Foreskin fibroblast (primary cell): ENCODE measurements at places on chromosomes 2 and 18.

DNA sequence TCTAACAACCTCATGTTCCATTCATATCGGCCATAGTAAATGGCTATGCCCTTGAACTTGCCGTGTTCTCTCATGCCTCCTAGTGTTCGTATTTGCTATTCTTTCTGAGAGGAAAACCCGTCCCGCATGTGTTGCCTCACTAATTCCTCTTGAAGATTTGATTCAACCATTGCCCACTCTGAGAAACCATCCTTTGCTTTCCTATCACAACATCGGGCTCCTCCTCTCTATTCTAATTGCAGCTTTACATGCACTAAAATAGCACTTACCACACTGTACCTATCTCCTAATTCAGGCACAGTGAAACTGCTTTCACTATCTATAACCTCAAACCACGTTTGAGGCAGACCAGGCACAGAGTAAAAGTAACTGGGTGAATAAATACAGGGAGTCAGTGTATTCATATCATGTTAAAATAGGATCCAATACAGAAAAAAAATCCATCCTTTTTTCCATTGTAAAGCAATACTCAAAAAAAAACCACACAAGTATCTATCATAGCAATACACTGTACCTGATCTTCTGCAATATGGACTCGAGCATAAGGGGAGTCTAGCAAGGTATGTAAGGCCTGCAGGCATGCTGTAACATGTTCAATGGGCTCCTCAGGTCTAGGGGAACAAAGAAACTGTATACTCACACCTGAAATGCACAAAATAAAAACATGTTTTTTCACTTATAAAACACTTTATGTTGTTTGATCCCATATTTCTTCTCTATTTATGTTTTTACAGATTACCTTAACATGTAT is 39.0 kb upstream of the STRN start:
- peak; percentile 19 for DNase-seq

DNA sequence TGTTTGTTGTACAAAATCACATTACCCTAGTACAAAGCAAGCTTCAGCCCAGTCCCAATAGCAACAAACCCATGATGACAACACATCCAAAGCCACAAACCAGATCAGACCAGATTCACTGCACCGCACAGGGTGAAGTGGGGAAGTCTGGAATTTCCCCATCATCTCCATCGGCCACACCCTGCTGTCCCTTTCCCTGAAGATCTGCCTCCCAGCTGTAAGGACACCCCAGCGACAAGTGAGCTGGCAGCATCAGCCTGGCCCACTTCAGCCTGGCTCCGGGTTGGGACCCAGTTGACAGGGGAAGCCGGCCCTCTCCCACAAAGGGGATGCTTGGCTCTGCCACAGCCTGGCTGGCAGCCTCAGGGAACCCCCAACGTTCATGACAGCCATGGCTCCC is 207.6 kb downstream of the MGAT5 start:
- DNase-seq: no peak

DNA sequence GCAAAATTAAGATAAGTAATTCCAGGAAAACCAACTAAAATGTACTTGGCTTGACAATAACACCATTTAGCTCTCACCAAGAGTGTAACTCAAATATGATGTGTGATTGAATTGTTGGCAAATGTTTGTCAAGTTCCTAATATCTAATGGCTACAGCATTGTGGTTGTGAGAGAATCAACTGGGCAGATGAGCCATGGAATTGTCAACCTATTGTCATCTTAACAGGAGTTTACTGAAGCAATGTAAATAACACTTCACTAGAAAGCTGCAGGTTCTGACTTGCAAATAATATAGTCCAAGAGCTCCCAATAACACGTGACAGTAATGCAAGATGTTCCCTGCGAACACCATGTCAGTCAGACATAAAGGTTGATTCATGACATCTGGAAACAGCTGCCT is 495.2 kb upstream of the MEIS1 start:
- no peak for DNase-seq

DNA sequence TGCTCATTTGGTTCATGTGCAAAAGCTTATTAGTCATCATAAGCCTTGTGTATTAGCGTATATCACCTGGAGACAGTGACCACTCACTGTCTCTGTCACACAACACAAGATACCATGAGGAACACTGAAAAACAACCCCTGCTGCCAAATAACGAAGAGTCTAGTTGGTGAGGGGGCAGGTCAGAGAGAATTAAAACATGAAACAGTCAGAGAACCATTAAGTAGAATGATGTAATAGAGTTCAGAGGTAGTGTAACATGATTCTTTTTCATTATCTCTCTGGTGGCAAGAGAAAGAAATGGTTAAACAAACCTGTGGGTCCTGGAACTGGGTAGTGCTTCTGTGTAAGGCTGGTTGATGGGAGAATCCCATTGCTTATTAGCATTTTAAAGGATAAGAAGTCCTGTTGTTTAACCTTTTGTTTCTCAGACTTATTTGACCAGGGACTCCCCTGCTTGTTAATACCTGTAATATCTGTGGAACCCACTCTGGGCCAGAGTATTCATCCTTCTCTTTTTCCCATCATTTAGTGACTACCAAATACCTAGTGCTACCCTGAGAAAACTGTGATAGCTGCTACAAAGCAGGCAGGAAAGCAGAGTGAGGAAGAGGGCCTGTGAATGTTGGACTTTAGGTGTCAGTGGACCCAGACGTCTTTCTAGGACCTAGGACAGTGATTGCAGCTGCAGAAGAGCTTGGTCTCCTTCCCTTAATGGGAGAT is 38.0 kb downstream of the PTRHD1 start:
- DNase-seq: no peak

DNA sequence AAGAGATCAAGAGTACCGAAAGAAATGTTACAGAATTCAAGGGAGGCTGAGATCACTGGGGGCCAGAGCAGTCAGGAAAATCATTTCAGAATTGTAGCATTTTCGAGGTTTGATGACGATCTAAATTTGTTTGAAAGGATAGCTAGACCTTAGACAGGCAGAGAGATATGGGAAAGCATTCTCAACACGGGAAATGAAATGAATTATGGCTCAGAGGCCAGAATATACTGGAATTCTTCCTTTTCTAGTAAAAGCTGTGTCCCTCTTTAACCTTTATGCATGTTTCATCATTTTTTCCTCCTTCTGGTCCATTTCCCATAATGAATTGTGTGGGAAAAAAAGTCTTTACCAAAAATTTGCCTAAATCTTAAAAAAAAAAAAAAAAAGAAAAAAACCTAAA is 78.8 kb downstream of the NABP1 start:
- DNase-seq: no peak

DNA sequence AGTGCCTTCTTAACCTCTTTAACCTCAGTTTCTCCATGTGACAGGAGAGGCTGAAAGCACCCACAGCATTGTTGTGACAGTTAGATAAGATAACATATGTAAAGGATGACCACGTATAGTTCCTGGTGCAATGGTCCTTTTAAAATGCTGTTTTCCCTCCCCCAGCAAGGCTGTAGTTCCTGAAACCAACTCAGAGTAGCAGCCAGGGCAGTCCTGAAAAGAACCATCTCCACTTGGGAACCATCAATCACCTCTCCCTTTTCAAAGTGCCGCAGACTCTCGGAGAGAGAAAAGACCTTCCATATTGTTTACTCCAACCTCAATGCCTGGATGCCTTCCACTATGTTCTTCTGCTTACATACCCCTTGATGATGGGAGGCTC is 158.8 kb downstream of the DDX1 start:
- no peak for DNase-seq

- peak; percentile 13 for DNase-seq
Measured at GRCh38 chr2:207847807-207848544, 78.3 kb upstream of the FZD5 start.

DNA sequence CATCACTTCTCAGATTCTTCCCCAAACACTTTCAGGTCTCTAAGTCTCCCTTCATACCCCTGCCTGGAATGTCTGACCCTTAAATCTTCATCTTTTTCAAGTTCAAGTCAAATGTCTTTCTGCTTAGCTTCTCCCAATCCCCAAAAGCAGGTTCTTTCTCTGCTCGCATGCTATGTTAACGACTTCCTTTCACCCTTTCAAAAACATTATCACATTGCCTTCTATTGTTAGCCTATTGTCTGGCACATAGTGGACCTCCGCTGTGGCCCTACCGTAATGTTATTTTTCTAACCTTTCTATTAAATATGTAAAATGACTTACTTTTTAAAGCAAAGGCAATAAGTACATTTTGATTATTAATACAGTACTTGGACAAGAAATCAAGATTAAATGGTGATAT is 2.2 kb downstream of the CDKL4 start:
- DNase-seq: no peak

DNA sequence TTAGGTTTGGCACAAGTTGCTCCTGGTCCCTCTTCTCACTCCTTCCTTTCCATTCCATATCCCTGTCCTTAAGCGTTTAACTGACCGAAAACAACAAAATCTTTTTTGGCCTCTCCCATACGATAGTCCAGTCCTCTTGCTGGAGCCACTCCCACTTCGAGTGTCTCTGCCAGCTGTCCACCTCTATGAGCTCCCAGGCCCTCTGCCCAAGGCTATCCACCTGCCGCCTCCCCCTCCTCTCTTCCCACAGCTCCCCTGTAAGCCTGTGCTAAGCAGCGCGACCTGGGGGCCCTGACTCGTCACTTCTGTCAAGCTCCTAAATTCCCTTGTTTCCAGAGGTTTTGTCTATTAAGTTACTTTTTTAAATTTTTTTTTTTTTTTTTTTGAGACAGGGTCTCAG is 47.0 kb upstream of the FOSL2 start:
- DNase-seq: no peak

DNA sequence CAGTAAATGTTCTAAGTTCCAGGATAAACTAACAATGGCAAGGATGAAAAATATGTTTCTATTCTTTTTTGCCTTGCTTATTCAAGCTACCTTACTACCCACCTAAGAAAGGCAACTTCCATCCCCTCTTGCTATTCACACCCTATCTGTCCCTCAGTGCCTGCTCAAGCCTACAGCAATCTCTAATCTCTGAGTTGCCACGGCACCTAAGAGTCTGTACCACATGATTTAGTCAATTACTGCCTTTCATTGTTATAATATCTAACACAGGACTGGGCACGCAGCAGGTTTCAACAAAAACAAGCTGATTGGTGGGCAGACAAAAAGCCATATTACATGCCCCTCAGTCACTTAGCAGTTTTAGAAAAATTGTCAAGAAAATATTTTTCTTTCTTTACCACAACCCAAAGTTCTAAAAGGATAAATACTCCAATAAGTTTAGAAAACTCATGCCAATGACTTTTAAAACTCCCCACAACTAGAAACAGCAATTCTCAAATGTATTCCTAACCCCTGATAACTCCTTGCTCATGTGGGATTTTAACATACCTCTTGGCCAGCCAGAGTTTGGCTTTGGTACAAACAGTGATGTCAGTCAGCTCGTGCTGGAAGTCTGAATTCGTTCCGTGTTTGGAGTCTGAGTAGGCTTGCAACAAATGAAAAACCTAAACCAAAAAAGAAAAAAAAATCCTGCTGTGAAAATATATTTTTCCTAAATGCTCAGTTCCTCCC is 117.3 kb upstream of the ZFP36L2 start:
- DNase-seq: peak; percentile 95

DNA sequence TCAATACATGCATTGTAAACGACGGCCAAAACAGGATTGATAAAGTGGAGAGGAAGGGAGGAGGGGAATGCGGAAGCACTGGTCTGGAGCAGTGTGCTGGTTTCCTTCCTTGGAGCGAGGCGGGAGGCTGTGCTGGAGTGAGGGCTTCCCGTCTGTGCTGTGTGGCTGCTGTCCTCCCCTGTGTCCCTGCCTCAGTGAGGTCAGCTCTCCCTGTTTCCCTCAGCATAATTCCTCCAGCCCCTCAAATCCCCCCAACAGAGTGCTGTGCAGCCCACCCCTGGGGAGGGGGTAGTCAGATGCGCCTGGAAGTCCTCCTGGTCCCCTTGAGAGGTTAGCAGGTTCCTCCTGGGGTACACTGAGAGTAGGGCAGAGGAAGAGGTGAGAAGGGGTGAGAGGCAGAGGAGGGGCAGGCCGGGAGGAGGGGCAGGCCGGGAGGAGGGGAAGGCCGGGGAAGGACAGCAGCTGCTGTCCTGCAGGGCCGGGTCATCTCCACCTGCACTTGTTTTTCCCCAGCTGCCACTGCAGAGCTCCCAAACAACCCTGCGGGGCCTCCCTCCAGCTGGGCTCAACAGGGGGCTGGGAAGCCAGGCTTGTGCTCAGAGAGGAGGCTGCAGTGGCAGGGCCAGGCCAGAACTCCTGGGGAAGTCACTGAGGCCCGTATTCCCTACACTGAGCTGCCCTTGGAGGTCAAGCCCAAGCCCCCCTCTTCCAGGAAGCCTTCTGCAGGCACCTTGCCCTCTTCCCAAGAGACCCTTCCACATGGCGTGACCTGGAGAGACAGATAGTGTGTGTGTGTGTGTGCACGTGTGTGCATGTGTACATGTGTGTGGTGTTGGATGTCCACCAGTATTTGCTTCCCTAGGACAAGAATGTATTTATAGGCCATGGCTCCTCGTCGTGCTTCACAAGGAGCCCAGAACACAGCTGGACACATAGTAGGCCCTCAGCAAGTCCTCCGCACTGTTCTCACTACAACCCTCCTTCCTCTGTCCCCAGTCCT is 13.2 kb upstream of the ATP6V1B1 start:
- DNase-seq: no peak

GRCh38 chr2:73187549-73187948 is 14.8 kb upstream of the NOTO start:
- DNase-seq: no peak

GRCh38 chr2:72917877-72918553 is 696 bp downstream of the EMX1 start:
- no peak for DNase-seq

DNA sequence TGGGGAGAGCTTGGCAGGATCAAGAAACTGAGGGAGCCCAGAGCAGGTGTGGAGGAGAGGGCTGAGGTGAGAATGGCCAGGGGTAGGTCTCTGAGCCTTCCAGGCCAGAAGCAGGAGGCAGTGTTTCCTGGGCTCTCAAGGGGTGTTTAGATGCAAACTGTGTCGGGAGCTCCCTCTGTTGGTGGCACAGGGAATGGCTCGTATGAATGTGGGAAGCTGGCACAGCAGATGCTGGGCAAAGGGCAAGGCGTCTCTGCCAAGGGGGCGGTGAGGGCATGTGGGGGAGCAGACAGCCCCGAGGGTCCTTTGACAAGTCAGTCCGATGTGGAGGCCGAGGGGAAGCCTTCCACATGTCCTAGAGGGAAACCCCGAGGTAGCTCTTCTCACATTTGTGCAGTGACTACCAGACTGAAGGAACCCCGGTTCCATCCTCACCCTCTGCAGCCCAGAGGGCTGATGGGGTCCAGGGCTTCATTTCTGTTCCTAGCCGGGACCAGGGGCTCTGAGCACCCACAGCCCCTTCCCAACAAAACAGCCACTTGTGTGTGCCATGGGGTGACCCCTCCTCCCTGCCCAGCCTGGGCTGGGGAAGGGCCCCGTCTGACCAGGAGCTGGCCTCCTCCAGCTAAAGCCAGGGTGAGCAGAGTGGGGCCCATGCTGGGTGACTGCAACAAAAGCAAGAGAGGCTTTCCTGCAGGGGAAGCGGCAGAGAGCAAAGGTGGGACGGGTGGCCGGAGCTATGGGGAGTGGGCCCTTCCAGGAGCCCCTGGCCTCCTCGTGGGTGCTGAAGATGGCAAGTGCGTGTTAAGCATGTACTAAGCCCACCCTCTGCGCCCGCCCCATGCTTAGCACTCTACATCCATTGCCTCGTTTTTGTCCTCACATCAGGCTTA is 103.4 kb downstream of the SEPTIN10 start:
- DNase-seq: peak; percentile 58

GRCh38 chr2:45121236-45121927 is 112.1 kb upstream of the SIX2 start:
- no peak for DNase-seq

- no peak for DNase-seq
Measured at GRCh38 chr18:41410006-41410405, 545.0 kb upstream of the PIK3C3 start.

- peak; percentile 54 for DNase-seq
Measured at GRCh38 chr2:146992466-146992865, 852.4 kb upstream of the ACVR2A start.

- peak; percentile 55 for DNase-seq
Measured at GRCh38 chr2:223100061-223100511, 48.1 kb downstream of the KCNE4 start.
